ENCODE measurements at places on chromosomes 3 and 15.

- no peak for DNase-seq
These were observed 53.1 kb downstream of the PHC3 start for GRCh38 chr3:170128259-170128976.

GRCh38 chr3:189344996-189345395, 173.2 kb downstream of the TPRG1 start:
- no peak for DNase-seq

DNA sequence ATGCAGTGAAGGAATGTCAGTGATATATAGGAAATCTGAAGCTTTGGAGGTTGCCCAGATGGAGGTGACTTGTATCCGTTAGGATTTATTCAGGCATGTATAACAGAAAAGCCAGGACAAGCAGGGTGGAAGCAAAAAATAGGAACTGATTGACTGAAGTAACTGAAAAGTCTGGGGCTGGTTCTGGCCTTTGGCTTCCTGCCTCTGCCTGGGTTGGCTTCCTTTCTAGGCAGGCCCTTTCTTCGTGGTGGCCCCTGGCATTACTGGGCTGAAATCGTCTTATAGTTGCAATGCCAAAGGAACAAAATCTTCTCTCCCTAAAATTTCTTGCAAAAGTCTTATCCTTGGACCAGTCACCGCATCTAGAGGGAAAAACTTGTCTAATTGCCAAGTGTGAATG, 386.1 kb downstream of the PTPRG start:
- no peak for DNase-seq

DNA sequence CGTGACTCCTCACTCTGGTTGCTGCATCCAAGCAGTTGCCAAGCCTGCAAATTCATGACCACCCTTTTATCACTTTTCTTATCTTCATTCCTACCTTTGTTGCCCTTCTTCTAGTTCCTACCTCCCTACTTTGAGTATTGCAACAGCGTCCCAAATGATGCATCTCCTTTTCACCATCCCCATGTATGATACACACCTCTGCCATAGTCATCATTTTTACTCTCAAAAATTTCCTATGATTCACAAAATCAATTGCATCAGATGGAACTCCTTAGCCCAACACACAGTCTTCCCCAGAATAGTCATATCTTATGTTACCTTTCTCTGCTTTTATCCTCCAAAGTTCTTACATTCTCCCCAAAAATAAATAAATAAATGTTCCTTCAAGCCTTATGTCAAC, 262.6 kb downstream of the TBL1XR1 start:
- DNase-seq = no peak

All from activated CD4-positive, alpha-beta T cell treated with anti-CD3 and anti-CD28 coated beads, Interleukin-2, amount 50 U/mL, for 1 hour (primary cell).